ENCODE measurements at places on chromosomes 2 and 18.

- no peak for DNase-seq
- H3K4me1 ChIP-seq: no peaks in the 10 kb centered on the region
- peaks cover 4% of the 10 kb centered on the region for H3K36me3 ChIP-seq
- peaks cover 53% of the 10 kb centered on the region for H3K27me3 ChIP-seq
Observed at GRCh38 chr2:73268830-73269685, 15.2 kb downstream of the FBXO41 start.

DNA sequence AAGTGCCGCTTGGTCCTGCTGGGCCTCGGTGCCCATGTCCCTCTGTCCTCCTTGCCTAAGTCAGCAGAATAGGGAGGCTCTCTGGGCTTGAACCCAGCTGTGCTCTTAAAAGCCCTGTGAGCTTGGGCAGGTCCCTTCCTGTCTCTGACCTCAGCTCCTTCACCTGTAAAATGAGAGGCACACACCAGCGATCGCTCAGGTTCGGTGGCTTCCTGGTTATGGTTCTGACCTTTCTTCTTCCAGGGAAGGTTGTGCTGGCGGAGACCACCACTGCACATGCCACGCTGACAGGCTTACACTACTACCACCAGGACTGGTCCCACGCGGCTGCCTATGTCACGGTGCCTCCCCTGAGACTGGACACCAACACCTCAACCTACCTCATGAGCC, 36.1 kb upstream of the MAPRE3 start:
- DNase-seq: no peak
- H3K4me3 ChIP-seq: no peak overlapping the region

DNA sequence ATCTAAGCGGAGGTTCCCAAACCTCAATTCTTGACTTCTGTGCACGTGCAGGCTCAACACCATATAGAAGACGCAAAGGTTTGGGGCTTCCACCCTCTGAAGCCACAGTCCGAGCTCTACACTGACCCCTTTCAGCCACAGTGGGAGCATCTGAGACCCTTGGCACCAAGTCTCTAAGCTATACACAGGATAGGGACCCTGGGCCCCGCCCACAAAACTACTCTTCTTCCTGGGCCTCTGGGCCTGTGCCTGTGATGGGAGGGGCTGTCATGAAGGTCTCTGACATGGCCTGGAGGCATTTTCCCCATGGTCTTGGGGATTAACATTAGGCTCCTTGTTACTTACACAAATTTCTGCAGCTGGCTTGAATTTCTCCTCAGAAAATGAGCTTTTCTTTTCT, 1374.1 kb upstream of the NXPH2 start:
- no peaks in the 10 kb centered on the region for H3K27me3 ChIP-seq
- no peak overlapping the region for H3K27ac ChIP-seq
- no peaks in the 10 kb centered on the region for H3K4me1 ChIP-seq
- DNase-seq: no peak

DNA sequence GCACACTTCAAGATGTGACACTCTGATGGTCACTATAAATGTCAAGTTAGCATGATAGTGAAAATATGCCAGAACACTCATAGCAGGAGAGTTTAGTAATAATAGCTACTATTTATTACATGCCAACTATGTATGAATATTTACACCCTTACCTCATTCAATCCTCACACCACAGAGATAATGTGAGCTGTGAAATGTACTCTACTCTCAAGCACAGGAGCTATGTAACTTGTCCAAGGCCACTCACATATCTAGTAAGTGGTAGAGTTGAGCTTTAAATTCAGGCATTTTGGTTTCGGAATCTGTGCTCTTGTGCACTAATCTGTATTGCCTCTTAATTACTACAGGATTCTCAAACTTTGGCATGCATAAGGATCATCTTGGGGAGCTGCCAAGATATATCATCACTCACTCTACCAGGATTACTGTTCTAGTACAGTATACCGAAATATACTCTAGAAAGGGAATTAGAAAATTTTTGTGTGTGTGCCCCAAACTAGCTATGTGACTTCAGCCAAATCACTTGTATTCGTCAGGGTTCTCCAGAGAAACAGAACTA, 154.3 kb downstream of the PLCL1 start:
- H3K4me3 ChIP-seq: no peak overlapping the region
- no peak overlapping the region for H3K27ac ChIP-seq
- no peaks in the 10 kb centered on the region for H3K4me1 ChIP-seq
- no peak for DNase-seq
- no peaks in the 10 kb centered on the region for H3K36me3 ChIP-seq

DNA sequence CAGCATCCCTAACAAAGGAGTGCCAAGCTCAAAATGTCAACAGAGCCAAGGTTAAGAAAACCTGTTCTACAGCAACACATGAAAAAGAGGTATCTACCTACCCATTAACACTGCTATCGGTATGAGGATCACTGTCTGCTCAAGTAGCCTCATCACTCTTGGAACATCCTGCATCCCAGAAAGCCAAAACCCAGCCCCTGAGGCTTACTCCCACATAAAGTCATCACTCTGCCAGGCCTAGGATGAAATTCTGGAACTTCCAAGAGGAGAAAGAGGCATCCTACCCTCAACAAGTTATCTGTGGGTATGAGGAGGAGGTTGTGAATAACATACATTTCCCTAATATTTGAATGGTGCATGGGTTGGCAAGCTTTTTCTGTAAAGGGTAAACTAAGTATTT, 25.5 kb downstream of the CDH2 start:
- H3K4me1 ChIP-seq: peaks cover 41% of the 10 kb centered on the region
- no peak for DNase-seq
- no peak overlapping the region for H3K27ac ChIP-seq
- no peak overlapping the region for H3K4me3 ChIP-seq
- H3K27me3 ChIP-seq: no peaks in the 10 kb centered on the region

GRCh38 chr2:15839426-15840124, 100.8 kb upstream of the MYCN start:
- no peaks in the 10 kb centered on the region for H3K36me3 ChIP-seq
- H3K27ac ChIP-seq: no peak overlapping the region
- H3K4me1 ChIP-seq: peaks cover 22% of the 10 kb centered on the region
- peak; percentile 37 for DNase-seq
- no peaks in the 10 kb centered on the region for H3K27me3 ChIP-seq

GRCh38 chr2:219247678-219248642, 2.7 kb downstream of the STK16 start:
- no peaks in the 10 kb centered on the region for H3K36me3 ChIP-seq

GRCh38 chr2:199490049-199490448, 32.3 kb upstream of the SATB2 start:
- peaks cover 18% of the 10 kb centered on the region for H3K27me3 ChIP-seq
- H3K4me3 ChIP-seq: no peak overlapping the region
- H3K27ac ChIP-seq: no peak overlapping the region
- H3K36me3 ChIP-seq: no peaks in the 10 kb centered on the region
- DNase-seq: no peak

DNA sequence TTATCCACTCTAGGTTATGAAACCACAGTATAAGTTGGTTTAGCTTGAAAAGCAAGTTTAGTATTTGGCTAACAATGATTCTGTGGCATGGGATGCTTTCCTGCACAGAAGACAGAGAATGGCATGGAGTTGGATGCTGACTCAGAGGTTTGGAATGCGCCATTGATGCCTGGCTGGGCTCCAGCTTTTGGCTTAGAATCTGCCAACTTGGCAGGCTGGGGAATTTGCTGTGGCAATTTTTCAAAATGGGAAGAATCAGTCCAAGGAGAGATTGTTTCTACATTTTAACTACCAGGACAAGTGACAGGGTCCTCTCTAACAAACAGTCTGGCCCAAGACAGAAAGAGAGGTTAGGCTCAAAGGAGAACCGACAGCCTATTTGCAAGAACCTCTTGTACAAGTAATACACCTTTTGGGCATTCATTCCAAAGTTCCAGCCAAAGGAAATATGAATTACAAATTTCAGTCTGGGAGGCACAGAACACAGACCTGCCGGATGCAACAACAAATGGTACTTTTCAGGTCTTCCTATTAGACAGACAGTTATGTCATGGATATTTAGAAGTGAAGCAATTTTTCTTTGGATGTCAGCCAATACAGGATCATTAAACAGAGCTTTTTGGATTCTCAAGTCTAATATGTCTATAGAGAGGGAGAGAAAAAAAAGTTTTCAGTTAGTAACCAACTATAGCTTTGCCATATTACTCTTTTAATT, 1027.7 kb downstream of the TMEM182 start:
- peaks cover 8% of the 10 kb centered on the region for H3K4me1 ChIP-seq
- DNase-seq: no peak
- H3K36me3 ChIP-seq: no peaks in the 10 kb centered on the region
- H3K27ac ChIP-seq: no peak overlapping the region
- no peak overlapping the region for H3K4me3 ChIP-seq

- peak overlapping the region; percentile 95 for H3K4me3 ChIP-seq
- DNase-seq: no peak
- peaks cover 21% of the 10 kb centered on the region for H3K36me3 ChIP-seq
- peaks cover 32% of the 10 kb centered on the region for H3K4me1 ChIP-seq
- H3K27ac ChIP-seq: peak overlapping the region; percentile 82
Observed at GRCh38 chr2:15940661-15941480, 521 bp downstream of the MYCN start.

DNA sequence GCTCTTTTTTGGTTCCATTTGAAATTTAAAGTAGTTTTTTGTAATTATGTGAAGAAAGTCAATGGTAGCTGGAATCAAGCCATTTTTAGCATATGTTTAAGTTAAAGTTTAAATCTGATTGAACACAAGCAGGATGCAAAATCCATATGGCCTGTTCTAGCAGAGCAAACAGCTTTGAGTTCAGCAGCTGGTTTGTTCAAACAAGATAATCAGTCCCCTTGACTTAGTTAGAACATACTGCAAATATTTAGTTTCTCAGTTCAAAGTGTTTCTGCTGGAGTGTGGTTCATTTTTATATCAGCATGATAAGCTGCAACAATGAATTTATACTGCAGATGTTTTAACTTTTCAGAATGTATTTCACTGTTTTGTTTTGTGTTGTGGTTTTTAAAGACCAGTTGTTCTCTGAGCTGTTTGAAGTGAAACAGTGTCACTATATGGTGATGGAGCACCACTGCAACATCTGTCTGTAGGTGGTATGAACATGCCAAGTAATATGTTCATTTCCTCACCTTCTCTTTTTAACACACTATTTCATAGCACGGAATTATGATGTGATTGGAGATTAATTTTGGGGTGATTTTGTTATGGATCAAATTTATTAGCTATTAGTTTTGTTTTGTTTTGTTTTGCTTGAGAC, 125.3 kb downstream of the COL4A4 start:
- H3K27me3 ChIP-seq: no peaks in the 10 kb centered on the region
- no peak overlapping the region for H3K4me3 ChIP-seq
- no peaks in the 10 kb centered on the region for H3K36me3 ChIP-seq
- peaks cover 7% of the 10 kb centered on the region for H3K4me1 ChIP-seq
- no peak overlapping the region for H3K27ac ChIP-seq
- DNase-seq: no peak

DNA sequence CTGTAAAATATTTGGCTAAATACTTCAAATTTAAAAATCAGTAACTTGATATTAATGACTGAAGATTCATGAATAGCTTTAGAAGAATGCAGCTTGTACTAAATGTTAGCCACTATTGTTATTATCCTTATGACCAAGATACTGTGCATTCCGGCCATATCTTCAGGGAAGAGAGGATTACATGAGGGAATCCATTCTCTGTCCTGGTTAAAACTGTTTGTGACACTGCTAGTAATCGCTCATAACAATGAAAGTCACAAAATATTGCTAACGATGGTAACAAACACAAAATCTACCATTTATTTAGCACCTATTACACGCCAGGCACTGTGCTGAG, 217.7 kb downstream of the PRKCE start:
- no peak overlapping the region for H3K4me3 ChIP-seq
- H3K27ac ChIP-seq: no peak overlapping the region
- peaks cover 4% of the 10 kb centered on the region for H3K36me3 ChIP-seq
- DNase-seq: no peak
- H3K4me1 ChIP-seq: peaks cover 23% of the 10 kb centered on the region

DNA sequence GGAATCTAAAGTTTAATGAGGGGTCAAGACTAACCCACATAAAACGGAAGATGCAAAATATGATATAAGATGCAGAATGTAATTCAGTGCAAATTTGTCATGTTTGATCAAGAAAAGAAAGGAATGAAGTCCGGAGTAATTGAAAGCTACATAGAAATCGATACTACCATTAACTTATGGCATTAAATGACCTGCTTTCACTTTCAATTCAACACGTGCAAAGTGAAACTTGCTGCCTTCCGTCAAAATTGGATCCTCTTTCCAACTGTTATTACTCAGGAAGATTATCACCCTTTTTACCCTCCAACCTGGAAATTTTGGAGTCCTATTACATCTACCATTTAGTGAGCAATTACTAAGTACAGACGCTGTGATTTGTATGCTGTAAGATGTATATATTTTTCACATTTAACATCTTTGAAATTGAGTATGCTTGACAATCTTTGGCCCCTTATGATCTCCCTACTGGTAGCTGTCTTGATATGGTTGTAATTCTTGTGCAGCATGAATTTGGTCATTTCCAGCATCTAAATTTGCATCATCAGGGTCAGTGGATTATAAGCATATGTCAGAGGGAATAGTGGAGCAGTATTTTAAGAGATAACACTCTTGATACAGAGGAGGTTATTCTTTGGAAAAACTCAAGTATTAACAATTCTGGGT, 18.6 kb downstream of the UNC80 start:
- no peak overlapping the region for H3K4me3 ChIP-seq
- H3K36me3 ChIP-seq: no peaks in the 10 kb centered on the region
- no peaks in the 10 kb centered on the region for H3K4me1 ChIP-seq
- no peak overlapping the region for H3K27ac ChIP-seq

- H3K27ac ChIP-seq: no peak overlapping the region
- H3K27me3 ChIP-seq: peaks cover 8% of the 10 kb centered on the region
- H3K4me1 ChIP-seq: peaks cover 13% of the 10 kb centered on the region
- DNase-seq: peak; percentile 88
- H3K4me3 ChIP-seq: peak overlapping the region; percentile 85
Observed at GRCh38 chr2:11129598-11130449, 25.4 kb upstream of the SLC66A3 start.

DNA sequence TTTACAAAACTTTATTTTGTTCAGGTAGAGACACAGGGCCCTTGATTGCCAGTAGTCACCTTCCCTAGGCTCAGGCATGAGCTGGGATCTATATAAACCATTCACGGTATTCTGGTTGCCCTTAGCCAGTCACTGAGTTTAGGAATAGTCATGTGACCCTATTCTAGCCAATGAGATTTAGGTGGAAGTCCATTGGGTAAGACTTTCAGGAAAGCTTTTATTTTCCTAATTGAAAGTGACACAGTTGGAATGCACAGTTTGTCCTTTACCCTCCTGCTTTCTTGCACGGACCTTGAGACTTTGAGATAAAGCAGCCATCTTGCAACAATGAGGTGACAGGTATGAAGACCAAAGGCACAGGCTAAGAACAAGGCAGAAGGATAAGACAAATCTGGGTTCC, 21.5 kb downstream of the SLC4A5 start:
- no peaks in the 10 kb centered on the region for H3K27me3 ChIP-seq
- H3K4me1 ChIP-seq: peaks cover 4% of the 10 kb centered on the region
- no peaks in the 10 kb centered on the region for H3K36me3 ChIP-seq
- H3K4me3 ChIP-seq: no peak overlapping the region
- no peak overlapping the region for H3K27ac ChIP-seq

GRCh38 chr2:206031162-206031784, 54.7 kb downstream of the INO80D start:
- H3K4me3 ChIP-seq: no peak overlapping the region
- no peaks in the 10 kb centered on the region for H3K27me3 ChIP-seq
- no peaks in the 10 kb centered on the region for H3K4me1 ChIP-seq
- DNase-seq: no peak
- H3K27ac ChIP-seq: no peak overlapping the region

- H3K36me3 ChIP-seq: no peaks in the 10 kb centered on the region
- H3K27ac ChIP-seq: no peak overlapping the region
- no peaks in the 10 kb centered on the region for H3K27me3 ChIP-seq
- H3K4me1 ChIP-seq: no peaks in the 10 kb centered on the region
Observed at GRCh38 chr2:34545486-34546136, 946.5 kb upstream of the FAM98A start.

- peaks cover 11% of the 10 kb centered on the region for H3K27me3 ChIP-seq
- no peak overlapping the region for H3K4me3 ChIP-seq
- DNase-seq: no peak
Observed at GRCh38 chr2:71922499-71923142, 225.0 kb downstream of the CYP26B1 start.
